ENCODE measurements at places on chromosomes 7 and 10.

GRCh38 chr10:88409824-88410223 lies 173.3 kb downstream of the RNLS start:
- no peak for DNase-seq

DNA sequence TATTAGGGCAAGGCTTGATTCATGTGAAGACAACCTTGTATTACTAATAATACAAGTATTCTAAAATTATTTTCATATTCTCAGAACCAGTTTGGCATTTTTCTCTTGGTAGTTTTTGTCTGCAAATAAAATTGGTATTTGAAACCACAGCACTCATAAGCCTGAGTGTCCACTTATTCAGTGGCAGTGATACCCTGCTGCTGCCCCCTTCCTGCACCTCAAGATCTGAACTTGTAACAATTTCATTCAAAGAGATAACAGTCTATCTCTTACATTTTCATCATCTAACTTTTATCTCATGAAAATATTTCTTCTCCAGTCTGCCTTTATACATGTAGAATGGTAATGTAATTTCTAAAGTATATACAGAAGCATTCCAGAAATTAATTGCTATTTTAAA lies 9.3 kb downstream of the TFAM start:
- no peak for DNase-seq

GRCh38 chr7:128389085-128389617 lies 20.6 kb downstream of the IMPDH1 start:
- no peak for DNase-seq

- no peak for DNase-seq
These were observed 51.0 kb downstream of the ARL5B start for GRCh38 chr10:18710201-18710653.

- no peak for DNase-seq
These were observed 588.5 kb downstream of the TNS3 start for GRCh38 chr7:46993396-46993795.
